CD4-positive, alpha-beta T cell (primary cell): ENCODE measurements at places on chromosomes 7 and 10.

DNA sequence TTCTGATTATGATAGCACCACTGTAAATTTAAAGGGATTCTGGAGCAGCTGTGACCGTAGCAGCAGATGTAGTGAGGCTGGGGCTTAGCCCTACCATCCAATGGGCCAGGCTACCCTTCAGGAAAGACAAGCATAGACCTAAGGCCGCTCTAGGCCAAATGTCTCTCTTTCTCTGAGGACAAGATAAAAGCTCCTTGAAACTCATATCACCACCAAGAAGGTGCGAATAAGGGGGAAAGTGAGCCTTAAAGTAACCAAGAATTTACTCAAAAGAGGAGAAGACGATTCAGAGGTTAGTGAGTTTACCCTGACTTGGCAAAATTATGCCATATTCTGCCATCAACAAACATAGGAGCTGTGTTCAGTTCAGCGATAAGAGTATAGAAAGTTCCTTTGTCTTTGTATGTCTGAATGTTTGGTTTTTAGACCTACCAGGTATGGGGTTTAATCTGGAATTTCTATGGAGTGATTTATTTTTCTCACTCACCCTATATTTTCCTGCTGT, 79.8 kb downstream of the PFKFB3 start:
- no peak for DNase-seq

DNA sequence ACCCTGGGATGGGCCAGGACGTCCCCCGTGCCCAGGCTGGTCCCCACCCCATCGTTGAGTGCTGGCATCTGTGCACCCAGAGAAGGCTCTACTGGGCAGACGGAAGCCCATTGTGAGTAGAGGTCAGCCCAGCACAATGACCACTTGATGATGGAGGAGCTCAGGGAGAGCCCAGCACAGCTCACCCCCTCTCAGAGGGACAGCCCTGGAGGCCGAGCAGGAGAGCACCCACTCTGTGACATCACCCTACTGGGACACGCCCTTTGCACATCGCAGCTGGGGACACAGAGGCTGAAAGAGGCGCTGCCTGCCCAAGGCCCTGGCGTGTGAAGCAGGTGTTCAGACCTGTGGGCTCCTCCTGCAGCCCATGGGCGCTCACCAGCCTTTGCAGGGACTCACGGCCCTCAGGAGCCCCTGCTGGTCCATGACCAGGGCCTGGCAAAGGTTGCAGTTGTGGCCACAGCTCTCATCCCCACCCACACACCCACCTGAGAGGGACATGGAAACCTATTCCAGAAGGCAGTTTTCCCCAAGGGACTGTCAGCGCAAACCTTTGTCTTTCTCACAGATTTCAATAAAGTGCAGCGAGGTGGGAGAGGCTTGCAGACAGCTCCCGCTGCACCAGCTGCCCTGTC, 67.2 kb upstream of the PPP2R2D start:
- no peak for DNase-seq

DNA sequence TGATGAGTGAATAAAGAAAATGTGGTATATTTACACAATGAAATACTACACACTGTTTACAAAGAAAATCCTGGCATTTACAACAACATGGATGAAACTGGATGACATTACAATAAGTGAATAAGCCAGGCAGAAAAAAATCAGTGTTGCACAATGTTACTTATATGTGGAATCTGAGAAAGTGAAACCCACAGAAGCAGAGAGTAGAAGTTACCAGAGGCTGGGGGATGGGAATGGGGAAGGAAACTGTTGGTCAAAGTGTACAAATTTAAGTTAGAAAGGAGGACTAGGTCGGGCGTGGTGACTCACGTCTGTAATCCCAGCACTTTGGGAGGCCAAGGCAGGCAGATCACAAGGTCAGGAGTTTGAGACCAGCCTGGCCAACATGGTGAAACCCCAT, 538.5 kb upstream of the MKI67 start:
- DNase-seq = no peak

DNA sequence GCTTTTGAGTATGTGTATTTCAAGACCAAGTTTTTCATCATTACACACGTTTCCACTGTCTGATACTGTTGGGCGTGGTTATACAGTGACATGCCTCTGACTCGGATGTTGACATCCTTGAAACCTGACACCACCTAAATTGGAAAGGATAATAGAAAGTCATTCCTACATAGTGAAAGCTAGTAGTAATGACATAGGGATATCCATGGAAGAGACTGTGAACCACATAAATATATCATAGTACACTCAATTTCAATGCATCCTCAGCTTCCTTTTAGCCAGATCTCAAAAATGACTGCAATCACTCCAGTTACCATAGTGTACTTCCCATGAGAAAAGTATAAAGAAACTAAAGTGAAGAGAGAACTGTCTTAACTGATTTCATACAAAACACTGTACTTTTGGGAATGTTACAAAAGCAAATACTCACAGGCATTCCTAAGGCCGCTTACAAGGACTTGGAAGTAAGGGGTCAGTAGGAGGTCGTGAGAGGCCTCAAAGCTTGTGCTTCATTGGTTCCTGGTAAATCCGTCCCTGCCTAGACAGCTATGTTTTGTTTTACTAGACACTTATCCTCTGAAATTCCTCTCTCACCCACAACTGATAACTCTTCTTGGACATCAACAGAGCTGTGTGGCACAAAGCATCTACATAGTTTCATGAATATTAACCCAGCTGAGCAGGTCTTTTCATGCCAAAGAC, 71.8 kb upstream of the VWDE start:
- no peak for DNase-seq

DNA sequence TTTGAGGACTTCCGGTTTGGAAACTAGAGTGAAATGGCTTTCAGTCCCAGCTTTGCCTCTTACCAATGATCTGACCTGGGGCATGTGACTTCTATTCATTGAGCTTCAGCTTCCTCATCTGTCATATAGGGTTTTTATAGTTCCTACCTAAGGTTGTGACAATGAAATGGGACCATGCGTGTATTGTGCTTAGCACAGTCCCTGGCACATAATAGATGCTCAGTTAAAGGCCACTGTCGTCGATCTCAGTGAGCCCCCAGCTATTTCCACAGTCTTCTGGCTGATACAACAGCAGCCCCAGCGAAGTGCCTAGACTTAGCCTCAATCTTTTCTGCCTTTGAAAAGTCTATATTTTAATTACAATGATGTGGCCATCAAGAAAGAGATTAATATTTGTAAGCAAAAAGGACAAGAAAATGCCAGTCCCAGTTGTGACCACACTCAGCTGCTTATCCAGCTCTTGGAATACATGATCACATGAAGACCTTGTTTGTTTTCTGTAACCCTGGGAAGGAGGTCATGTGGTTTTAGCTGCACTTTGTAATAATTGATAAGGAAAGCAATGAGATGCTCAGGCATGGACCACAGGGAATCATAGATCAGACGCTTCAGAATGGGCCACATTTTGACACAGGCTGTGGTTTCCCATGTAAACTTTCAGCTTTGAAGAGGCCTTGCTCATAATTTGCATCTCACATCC, 44.6 kb downstream of the VWA2 start:
- no peak for DNase-seq

- DNase-seq = no peak
Measured at GRCh38 chr7:158377800-158378623, 209.6 kb downstream of the PTPRN2 start.

DNA sequence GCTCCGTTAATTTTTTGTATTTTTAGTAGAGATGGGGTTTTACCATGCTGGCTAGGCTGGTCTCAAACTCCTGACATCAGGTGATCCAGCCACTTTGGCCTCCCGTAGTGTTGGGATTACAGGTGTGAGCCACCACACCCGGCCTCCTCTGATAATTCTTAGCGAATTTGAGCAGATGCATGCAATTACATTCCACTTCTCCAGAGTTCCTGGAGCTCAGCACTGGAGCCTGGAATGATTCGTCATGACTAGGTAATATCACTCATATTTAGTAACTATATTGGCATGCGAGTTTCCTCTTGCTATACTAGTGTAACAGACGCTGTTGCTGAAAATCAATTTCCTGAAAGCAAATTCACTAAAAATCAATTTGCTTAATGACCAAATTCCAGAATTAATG, 86.8 kb downstream of the MKX start:
- DNase-seq = no peak

DNA sequence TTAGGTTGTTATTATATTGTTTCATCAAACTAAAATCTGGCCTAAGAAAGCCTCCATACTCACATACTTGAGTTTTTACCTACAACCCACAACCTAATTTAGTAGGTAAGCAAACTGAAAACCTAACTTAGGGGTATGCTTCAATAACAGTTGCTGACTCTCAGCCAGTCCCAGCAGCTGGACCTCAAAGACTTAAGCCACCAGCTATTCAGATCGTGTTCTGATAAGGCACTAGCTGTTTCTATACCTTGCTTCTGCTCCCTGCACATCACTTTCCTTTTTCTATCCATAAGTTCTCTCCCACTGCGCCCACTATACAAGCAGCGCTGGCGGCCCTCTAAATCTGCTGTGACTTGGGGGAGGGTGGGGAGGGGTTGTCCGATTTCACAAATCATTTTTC, 42.3 kb downstream of the SUGCT start:
- DNase-seq = no peak

DNA sequence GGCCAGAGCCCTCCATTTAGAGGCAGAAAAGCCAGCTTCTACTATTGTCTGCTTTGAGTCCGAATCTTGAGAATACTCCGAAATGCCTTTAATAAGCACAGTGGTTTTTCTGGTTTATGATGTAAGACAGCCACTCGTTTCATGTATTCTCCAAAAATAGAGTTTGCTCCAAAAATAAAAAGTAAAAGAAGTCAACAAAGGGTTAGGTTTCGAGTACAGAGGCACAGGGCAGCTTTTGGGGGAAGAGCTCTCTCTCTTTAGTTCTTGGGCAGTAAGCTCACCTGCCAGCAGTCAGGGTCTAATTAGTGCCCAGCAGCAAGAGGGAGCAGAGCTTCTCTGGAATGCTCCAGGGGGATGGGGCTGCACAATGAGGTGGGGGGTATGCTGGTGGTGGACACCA, 20.2 kb downstream of the CREB3L2 start:
- no peak for DNase-seq

DNA sequence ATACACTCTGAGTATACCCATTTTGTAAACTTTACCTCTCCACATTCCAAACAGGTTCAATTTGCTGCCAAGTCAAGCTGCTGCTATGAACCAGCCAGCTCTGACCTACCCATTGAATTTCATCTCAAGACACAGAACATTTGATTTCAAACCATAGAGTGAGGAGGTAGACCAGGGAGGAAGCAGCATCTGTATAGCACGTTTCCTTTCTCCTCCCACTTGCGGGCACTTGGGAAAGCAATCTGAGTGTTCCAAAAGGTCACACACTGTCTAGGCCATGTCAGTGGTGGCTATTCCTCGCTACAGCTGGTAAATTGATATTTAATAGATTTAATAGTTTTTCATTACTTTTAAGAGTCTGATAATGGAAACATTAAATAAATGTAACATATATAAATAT, 147.8 kb upstream of the EEPD1 start:
- DNase-seq = no peak

DNA sequence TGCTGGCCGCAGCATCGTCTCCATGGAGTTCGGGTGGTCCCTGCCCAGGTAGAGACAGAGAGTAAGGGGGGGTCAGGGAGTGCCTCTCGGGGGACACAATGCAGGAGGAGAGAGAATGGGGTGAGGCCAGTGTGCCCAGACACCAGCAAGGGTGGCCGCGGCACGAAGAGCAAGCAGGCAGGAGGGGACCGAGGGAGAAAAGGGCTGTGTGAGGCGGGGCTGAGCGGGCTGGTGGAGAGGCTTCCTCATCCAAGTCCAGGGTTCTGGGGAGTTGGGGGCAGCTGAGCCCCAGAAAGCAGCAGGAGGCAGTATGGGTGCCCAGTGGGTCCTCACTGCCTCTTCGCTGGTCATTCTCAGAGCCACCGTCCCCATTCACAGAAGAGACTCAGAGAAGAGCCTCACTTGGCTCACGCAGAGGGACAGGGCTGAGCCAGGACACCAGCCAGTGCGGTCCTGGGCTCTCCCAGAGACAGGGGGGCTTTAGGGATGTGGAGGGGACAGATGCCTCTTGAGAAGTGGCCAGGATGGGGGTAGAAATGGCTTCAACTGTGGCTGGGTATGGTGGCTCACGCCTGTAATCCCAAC, 78.9 kb downstream of the MICALL2 start:
- DNase-seq = no peak

DNA sequence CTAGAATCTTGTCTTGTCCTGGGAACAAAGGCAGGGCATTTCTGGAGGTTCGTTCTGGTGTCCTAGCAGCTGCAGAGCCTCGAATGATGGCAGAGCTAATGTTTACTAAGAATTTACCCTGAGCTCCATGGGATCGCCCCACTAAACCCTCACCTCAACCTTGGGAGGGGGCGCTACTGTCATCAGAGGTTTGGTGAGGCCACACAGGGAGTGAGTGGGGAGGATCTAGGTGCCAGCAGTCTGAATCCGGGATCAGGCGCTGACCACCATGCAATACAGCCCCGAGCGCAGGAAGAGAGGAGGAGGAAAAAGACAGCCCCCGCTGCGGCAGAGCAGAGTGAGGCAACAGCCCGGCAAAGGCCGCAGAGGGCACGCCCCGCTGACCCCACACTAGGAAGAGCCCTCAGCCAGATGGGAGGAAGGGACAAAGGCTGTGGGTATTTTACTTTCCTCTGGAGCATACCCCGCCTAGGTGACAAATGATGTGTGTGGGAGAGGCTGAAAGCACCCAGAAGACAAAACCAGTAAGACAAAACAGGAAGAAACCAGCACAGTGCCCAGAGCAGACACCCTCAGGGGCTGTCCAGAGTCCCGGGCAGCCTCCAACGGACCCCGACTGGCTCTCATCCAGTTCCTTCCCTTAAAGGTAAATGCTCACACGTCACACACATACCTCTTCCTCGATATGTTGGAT, 103.5 kb downstream of the FAM53B start:
- no peak for DNase-seq

- DNase-seq = no peak
Measured at GRCh38 chr7:121083138-121083789, 94.8 kb downstream of the CPED1 start.

GRCh38 chr7:31783221-31783620, 96.2 kb downstream of the PPP1R17 start:
- no peak for DNase-seq

DNA sequence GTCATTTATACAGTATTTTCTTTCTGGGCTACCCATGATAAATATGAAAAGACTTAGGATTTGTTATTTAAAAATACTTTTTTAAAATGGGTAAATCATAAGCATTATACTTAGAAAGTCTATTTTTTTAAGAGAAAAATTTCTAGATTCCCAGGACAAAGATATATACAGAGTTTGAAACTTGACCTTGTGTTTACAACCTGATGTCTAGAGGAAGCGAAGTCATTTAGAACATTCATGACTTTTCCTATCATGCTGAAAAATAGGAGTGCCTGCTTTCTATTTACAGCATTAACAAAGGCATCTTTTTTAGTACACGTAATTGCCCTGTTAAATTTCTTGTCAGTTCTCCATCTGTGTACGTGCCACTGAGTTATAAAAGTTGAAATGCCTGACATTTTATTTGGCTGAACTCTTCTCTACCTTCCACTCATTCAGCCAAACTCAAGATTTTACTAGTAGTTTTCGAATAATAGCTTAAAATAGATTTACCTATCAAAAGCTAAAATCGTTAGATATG, 23.0 kb downstream of the GNAT3 start:
- DNase-seq = no peak

GRCh38 chr10:98832196-98832595, 385.5 kb upstream of the HPS1 start:
- DNase-seq = no peak

GRCh38 chr7:114630201-114630990, 215.8 kb downstream of the FOXP2 start:
- no peak for DNase-seq
